ENCODE measurements at places on chromosomes 13 and 19.

- no peak for DNase-seq
Observed at GRCh38 chr19:15149737-15150136, 42.5 kb downstream of the SYDE1 start.

- DNase-seq, result no peak
Observed at GRCh38 chr13:75196147-75196837, 285.7 kb downstream of the TBC1D4 start.

DNA sequence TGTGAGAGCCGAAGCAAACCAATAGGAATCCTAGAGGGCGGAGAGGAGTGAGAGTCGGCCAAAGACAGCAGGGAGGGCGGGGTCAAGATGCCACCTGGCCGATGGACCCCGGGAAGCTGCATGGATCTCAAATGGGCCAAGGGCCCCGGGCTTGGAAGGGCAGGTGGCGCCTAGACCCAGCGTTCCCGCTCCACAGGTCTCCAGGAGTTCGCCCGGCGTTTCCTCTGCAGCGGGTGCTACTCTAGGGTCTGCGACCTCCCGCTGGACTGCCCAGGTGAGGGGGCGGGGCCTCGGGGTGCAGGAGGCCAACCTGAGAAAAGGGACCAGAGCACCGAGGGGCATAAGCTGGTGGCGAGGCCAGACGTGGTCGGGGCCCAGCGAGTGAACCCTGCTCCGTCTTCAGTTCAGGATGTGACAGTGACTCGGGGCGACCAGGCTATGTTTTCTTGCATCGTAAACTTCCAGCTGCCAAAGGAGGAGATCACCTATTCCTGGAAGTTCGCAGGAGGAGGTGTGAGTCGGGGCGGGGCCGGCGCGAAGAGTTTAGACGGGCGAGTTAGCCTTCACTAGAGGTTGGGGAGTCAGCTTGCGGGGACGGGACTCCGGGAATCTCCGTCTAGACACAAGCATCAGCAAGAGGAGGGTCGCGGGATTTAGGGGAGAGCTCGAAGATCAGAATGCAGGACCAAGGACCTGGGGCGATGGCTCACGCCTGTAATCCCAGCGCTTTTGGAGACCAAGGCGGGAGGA lies 9.9 kb downstream of the SPACA6 start:
- peak; percentile 53 for DNase-seq

DNA sequence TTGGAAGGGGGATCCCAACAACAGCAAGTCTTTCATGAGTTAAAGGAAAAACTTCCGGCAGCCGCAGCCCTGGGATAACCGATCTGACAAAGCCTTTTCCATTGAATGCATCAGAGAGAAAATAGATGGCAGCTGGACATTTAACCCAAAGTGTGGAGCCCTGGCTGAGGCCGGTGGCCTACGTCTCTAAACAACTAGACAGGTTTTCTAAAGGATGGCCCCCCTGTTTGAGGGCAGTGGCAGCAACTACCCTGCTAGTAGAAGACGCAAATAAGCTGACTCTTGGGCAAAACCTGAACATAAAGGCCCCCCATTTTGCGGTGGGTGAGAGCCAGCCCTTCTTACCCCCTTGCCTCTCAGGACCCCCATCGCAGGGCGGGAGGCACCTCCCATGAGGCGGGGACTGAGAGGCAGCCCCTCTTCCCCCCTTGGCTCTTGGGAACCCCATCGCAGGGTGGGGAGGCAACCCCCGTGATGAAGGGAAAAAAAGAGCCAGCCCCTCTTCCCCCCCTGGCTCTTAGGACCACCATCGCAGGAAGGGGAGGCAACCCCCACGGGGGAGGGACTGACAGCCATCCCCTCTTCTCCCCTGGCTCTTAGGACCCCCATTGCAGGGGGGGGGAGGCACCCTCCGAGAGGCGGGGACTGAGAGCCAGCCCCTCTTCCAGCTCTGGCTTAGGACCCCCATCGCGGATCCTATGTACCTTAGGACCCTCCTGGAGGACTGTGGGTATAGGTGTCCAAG lies 2422.9 kb upstream of the PCDH20 start:
- no peak for DNase-seq

GRCh38 chr19:30419568-30420180 lies 47.5 kb downstream of the ZNF536 start:
- DNase-seq, result no peak

DNA sequence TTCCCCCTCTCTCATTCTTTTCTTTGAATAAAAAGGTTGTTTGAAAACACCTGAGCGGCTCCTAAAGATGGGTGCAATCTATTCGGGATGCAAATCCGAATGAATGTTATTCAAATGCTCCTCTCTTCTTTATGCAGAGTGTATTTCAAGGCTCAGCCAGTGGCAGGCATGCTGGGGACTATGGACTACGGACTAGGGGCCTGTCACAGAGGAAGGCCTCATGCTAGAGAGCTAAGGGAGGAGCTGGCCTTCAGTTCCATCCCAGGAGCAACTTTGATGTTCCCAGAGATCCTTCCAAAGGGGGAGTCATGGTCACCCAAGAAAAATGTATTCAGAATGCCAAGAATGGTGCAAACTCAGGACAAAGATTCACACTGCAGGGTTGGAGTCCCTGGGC lies 9.3 kb downstream of the ALOX5AP start:
- no peak for DNase-seq

- no peak for DNase-seq
Observed at GRCh38 chr19:11964496-11964857, 363 bp upstream of the ZNF763 start.

DNA sequence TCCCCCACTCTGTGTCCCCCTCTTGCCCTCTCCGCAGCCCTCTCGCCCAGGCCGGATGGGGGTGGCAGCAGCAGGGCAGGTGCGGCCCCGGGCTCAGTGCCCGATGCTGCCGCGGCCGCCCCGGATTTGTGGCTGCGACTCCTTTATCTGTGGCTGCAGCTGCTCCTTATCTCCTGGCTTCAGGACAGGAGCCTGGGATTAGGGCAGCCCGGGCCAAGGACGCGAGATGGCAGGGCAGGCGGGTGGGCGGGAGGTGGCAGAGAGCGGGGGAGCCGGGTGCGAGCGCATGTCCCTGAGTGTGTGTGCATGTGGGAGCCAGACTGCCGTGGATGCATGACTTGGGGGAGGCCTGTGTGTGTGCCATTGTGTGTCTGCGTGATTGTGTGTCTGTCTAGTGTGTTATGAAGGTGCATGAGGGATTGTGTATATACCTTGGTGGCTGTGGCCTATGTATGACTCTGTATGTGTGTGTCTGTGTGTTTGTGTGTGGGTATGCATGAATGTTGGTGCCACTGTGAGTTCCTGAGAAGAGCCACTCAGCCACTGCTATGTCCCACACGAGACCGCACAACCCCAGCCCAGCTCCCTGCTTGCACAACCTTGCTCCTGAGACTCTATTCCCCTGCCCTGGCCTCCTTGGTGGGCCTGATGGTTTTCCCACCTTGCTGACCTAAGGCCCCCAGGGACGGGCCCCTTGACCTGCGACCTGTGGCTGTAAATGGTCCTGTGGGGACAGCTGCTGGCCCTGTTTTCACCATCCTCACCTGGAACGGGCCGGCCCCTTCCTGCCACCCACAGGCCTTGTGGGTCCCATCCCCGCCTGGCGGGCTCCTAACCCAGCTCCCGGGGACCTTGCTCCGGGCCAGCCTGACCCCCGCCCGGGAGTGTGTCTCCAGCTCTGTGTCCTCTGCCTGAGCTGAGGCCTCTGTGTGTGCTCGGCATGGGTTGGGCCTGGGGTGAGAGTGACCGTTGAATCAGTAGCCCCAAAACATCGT lies 5.3 kb upstream of the NRTN start:
- DNase-seq, result no peak

DNA sequence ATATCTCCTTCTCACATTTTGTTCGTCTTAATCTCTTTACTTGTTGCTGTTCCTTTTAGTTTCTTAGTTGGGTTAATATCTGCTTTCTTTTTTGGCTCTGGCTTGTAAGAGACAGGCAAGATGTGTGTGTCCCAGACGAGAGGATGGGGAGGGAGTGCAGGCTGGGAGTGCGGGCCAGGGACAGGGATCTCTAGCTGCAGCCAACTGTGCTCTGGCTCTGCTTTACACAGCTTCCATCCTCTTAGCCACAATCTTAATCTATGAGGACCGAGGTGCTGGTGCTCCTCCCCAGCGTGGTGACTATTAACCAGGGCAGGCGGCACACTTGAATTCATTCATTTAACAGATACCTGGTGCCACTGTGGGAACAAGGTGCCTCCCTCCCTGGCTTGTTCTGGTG lies 70.9 kb upstream of the WASF3 start:
- no peak for DNase-seq

DNA sequence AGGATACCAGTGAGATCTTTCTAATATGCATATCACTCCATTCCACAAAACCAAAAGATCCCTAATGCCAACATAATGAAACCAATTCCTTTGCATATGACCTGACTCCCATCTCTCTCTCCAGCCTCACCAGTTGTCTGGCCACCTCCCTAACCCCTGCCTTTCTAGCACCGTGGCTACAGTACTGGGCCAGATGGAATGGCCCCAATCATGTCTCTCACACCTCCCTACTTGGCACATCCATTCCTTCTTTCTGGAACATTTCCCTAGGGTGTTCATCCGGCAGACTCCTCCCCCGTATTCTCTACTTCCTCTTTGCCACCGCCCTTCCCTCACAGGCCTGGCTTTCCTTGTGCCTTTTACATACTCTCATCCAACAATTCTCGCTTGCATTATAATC lies 62.0 kb downstream of the GPALPP1 start:
- DNase-seq, result no peak

GRCh38 chr13:74023484-74023883 lies 110.7 kb downstream of the KLF12 start:
- no peak for DNase-seq

DNA sequence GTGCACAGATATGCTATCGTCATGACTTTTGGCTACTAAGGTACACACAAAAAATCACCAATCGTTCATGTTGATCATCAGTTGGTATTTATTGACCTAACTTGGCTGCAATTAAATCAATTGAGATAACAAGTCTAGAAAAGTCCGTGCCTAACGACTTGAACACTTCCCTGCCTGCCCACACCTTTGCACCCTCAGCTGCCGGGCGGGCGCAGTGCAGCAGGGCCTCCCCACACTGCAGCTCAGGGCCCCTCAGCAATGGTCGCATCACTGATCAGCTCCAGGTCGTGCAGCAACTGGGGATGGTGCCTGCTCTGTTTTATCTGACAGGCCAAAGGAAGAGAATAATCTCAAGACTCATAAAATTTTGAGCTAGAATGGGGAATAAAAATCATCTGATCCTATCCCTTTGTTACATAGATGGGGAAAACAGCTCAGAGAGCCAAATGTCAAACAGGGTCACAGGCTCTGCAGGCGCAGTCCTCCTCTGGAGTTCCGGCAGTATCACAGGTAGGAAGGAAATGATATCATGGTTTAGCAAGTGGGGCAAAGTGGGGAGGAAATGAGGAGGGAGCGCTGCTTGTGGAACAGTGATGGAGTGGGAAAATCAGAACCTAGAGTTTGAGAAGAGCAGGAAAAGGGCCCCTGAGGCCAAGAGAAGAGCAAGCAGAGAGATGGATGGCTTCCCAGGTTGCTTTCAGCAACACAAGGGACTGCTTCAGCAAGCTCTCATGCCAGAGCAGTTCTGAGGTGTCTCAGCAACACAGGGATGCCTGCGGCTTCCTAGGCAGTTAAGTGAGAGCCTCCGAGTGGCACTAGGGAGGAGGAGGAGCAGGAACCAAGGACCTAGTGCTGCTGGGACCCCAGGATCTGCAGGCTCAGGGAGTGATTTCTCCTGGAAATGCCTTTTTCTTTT lies 57.5 kb downstream of the SLC7A1 start:
- no peak for DNase-seq

- DNase-seq, result peak; percentile 2
Observed at GRCh38 chr19:22526661-22527272, 104.6 kb upstream of the ZNF98 start.

- no peak for DNase-seq
Observed at GRCh38 chr19:2235381-2236063, 607 bp downstream of the PLEKHJ1 start.

Data from foreskin keratinocyte (primary cell).